ENCODE measurements at places on chromosomes 3 and 15. TPM values are rescaled to one million over a fixed set of nuclear protein-coding genes. Genes with fewer than 3 reads are reported as not detected.

- no peak for DNase-seq
Observed at GRCh38 chr15:91950631-91951329, 97.3 kb downstream of the SLCO3A1 start.

DNA sequence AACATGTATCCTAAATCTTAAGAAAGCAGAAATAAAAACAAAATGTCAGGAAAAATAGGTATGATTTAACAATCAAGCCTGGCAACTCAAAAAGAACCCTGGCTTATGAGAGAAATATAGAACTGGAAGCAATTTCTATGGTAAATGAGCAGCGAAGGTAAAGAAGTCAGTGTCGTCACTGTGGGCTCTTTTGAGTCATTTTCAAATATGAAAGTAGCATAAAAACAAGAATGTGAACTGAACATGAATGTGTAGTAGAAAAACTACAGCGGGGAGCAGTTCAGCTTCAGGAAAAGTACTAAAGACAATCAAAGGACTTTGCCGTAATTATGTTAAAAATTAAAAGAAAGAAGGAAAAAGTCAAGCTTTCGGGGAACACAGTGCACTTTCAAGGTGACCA, 17.5 kb downstream of the LSG1 start:
- no peak for DNase-seq

DNA sequence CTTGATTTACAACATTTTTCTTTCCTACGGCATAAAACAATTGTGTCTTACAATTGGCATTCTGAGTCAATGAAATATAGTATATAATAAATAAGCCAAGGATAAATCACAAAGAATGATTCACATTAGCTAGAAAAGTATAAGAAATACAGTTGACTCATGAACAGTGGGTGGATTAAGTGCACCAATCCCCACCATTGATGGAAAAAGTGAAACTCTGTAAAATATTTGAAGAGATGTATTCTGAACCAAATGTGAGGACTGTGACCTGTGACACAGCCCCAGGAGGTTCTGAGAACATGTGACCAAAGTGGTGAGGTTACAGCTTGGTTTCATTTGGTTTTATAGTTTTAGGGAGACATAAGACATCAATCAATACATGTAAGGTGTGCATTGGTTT, 227.5 kb downstream of the ALCAM start:
- DNase-seq, result no peak

- no peak for DNase-seq
Observed at GRCh38 chr3:5251196-5251583, 63.7 kb downstream of the EDEM1 start.

- no peak for DNase-seq
Observed at GRCh38 chr3:48492461-48493202, 11.3 kb downstream of the SHISA5 start.

DNA sequence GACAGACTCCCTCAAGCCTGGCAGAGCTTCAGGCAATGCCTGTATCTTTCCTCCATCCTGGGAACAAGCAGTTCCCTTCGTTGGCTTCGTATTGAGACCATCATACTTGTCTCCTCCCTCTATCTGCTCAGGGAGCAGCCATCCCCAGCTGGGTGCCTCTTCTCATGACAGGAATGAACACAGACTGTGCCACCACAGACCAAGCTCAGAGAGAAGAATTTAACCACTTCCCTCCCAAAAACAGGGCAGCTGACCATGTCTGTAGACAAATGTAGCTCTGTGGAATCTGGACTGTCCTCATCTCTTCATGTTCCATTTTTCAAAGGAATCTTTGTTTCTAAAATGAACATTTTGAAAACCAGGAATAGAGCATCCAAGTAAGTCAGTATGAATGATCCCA, 245.4 kb downstream of the ERC2 start:
- no peak for DNase-seq

DNA sequence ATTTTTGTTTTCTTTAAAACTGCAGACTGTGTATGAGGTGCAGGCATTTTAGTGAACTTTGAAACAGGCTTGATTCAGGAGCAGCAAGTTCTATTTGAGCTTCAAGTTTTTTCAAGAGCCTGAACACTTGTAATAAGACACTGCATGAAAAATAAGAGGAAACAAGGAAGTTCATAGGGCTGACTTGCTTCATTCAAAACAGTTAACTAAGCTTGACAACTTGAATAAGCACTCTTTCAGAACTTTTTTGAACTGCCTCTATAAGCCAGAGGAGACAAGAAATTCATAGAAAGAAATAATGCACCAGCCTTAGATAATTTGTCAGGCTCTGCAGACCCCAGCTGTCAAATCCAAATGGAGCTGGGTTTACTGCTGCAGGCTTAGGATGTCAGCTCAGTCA, 130.2 kb downstream of the SSR3 start:
- no peak for DNase-seq

- no peak for DNase-seq
Observed at GRCh38 chr15:63442080-63442479, 60.4 kb upstream of the CA12 start.

Gene ROPN1
- total RNA-seq, result 3.2 TPM

DNA sequence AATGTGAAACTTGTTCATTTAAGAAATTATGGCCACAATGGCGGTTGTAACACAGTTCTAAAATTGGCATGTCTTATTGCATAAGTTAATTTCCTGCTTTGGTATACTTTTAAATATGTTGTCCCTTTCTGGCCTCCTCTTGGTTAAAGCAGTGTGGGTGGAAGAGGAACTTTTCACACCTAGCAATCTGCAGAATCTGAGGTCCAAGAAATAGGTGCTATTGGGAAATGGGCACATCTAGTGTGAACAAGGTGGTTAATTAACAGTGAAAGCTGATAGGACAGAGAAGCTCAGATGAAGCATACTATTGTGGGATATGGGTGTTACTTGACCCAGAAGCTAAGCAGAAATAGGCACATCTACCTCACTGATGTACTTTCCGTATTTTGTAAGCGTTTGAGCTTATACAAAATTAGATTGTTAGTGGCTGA, 10.6 kb downstream of the CMC1 start:
- no peak for DNase-seq

GRCh38 chr15:72068856-72069255, 49.1 kb downstream of the MYO9A start:
- DNase-seq, result no peak

GRCh38 chr3:152060701-152061100, 187.3 kb downstream of the SUCNR1 start:
- no peak for DNase-seq

Gene DYNLT2B
- 2.2 TPM for total RNA-seq

- DNase-seq, result no peak
Observed at GRCh38 chr15:41416128-41416741, 660 bp upstream of the RTF1 start.

- DNase-seq, result no peak
Observed at GRCh38 chr3:32453346-32453745, 49.3 kb downstream of the CMTM6 start.

GRCh38 chr3:14553871-14554270, 13.7 kb upstream of the GRIP2 start:
- no peak for DNase-seq

Gene DUOX1
- 0.56 TPM for total RNA-seq

- no peak for DNase-seq
Observed at GRCh38 chr15:89089316-89090230, 1.3 kb downstream of the ABHD2 start.

- DNase-seq, result no peak
Observed at GRCh38 chr3:94961423-94962100, 898.7 kb downstream of the NSUN3 start.

- DNase-seq, result no peak
Observed at GRCh38 chr3:106768941-106769480, 608.2 kb upstream of the CCDC54 start.

DNA sequence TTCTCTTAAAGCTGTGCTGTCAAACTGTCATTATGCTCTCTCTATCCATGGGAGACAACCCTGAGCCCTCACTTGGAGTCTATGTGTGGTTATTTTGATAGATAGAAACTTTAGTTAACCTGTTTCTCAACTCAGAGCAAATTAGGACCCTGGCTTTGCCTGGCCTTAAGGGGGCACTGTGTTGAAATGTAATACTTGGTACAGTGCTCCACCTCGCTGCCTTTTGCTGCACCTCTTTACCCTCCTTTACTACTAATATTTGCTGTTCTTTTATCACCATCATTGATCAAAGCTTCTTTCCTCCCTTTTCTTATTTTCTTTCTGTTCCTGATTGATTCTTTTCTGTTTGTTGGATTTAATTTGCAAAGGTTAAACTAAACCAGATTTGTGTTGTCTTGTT, 34.3 kb downstream of the STT3B start:
- DNase-seq, result no peak

DNA sequence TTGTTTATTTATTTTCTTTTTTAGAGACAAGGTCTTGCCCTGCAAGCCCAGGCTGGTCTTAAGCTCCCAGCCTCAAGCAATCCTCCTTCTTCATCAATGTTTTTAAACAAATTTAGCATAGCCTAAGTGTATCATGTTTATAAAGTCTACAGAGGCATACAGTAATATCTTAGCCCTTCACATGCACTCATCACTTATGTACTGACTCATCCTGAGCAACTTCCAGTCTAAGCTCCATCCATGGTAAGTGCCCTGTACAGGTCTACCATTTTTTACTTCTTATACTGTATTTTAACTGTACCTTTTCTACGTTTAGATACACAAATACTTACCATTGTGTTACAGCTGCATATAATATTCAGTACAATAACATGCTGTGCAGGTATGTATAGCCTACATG, 860.0 kb downstream of the FHIT start:
- no peak for DNase-seq

DNA sequence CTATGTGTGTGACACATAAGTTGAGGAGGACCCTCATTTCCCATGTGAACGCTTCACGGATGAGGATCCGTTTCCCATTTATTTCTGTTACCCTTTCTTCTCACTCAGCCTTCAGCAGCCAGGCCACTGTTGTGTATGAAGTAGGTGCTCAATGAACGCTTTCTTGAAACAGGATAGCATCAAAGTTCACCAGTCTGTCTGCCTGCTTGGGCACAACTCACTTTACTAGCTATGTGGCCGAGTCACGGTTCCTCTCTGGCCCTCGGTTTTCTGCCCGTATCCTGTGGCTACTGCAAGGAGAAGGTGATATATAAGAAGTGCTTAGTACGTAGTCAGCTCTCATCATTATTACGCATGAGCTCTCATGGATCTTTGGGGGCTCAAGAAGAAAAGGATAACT, 22.4 kb downstream of the ACSBG1 start:
- DNase-seq, result no peak

Gene AQP9
- not detected for total RNA-seq

- DNase-seq, result no peak
Observed at GRCh38 chr3:32630266-32630665, 54.7 kb upstream of the CNOT10 start.

DNA sequence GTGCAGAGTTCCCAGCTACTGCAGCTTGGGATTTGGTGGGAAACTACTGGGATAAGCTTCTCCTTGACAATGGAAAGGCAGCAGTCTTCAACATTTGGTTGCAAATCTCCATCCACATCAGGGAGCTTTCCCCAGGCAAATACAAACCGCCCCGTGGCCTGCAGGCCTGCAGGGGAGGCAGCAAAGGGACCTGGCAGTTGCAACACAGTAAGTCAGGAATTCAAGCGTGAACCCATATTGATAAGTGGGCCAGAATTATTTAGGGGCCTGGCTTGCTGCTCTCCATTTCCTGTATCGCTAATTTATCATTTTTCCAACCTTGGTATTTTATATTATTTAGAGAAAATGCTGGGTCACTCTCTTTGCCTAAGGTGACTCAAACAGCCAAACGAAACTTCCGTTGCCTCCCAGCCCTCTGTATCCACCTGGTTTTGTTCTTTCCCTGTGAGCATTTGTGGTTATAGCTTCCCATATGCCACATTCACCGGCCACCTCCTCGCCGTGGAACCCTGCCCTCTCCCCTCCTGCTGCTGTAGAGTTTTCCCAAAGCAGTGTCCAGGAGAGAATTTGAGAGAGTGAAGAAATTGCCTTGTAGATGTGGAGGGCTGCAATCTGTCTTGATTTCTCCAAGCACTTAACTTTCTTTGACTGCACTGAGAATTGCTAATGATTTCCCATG, 34.8 kb downstream of the B3GALNT1 start:
- no peak for DNase-seq

GRCh38 chr3:182682263-182683241, 110.8 kb upstream of the ATP11B start:
- peak; percentile 66 for DNase-seq

DNA sequence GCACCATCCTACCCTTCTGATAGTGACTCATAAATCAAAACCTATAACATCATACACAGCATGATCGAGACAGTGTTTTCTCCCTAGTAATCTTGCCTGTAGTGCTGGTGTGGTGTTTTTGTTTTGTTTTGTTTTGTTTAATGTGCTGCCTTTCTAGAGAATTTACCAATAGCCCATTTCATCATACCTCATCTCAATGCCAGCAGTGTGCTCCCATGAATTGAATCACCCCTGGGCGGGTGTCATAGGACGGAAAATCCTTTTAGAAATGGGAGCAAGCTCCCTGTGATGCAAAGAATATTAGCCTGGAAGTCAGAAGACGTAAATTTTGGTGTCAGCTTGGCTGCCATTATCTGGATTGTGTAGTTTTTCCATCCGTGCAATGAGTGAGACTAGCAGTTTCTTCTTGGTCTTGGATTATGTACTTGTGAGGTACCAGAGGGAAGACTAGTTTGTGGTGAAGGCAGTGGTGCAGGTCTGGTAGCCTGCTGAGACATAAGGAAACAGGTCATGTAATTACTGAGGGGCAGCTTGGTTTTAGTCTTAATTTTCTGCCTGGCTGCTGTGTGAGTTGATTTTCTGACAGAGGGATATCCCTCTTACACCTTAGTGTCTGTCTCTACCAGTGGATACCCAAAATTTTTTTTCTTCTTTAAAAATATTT, 29.9 kb downstream of the IGSF10 start:
- DNase-seq, result no peak

Gene FBXW12
- not detected for total RNA-seq

Gene ACKR2
- 4.9 TPM for total RNA-seq

Gene HOMER2
- total RNA-seq, result 2.1 TPM

Gene CCDC80
- 9.4 TPM for total RNA-seq

Gene IL1RAP
- 6.1 TPM for total RNA-seq

GRCh38 chr15:39937696-39938095, 3.8 kb downstream of the EIF2AK4 start:
- DNase-seq, result no peak

GRCh38 chr3:191100516-191100915, 98.5 kb upstream of the OSTN start:
- no peak for DNase-seq

Measured in left colon (tissue), 2 donors.